ENCODE measurements at places on chromosomes 11 and 22.

GRCh38 chr11:33443684-33444083 is 186.5 kb downstream of the HIPK3 start:
- no peak for DNase-seq

- no peak for DNase-seq
These were observed 116.3 kb downstream of the APIP start for GRCh38 chr11:34799848-34800247.

DNA sequence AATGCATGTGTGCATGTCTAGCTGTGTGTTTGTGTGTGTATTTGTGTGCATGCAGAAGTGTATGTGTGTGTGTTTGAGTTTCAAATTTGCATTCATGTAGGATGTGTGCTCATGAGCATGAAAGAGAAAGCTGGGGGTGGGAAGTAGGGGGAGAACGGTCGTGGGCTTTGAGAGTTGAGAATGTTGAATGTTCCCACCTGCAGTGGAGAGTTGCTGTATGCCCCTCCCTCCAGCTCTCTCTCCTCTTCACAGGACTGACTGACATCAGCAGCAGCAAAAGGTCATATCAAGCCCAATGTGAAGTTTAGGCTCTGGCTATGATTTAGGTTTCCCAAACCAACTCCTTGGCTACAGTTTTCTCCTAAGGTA is 63.8 kb upstream of the RRAS2 start:
- DNase-seq: peak; percentile 42

DNA sequence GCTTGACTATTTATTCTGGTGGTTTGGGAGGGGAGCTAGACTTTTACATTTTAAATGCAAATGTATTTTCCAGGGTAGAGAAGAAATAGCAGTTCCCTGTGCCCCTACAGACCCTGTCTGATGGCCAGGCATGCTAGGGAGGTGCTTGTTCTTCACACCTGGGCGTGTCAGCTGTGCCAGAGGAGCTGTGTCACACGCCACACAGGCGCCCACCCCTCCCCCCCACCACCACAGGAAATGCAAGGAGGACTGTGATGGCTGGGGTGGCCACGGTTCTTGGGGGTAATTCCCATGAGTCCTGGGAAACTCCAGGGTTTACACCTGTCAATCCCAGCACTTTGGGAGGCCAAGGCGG is 82.2 kb downstream of the FLI1 start:
- no peak for DNase-seq

- DNase-seq: peak; percentile 69
These were observed 702 bp downstream of the BIRC2 start for GRCh38 chr11:102347462-102348370.

- DNase-seq: no peak
These were observed 100.2 kb downstream of the SYN3 start for GRCh38 chr22:32958001-32958400.

DNA sequence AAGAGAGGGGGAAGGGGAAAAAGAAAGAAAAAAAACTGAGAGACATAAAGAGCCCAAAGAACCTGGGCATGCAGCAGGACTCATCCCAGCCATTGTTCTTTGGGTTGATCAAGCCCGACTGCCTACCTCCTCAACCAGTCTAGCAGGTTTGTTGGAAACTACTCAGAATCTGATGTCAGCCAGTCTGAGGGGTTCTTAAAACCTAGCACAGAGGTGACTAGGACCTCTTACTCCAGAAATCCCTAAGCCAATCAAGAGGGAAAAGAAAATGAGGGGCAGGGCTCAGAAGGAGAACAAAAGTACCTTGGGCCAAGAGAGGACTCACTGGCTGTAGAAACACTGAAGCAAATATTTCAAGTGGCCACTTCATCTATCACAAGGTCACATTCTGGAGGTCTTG is 228.0 kb downstream of the AASDHPPT start:
- DNase-seq: no peak

GRCh38 chr11:45384711-45385241 is 98.6 kb upstream of the SYT13 start:
- DNase-seq: no peak

- no peak for DNase-seq
These were observed 152.9 kb upstream of the GRIA4 start for GRCh38 chr11:105456950-105457349.

DNA sequence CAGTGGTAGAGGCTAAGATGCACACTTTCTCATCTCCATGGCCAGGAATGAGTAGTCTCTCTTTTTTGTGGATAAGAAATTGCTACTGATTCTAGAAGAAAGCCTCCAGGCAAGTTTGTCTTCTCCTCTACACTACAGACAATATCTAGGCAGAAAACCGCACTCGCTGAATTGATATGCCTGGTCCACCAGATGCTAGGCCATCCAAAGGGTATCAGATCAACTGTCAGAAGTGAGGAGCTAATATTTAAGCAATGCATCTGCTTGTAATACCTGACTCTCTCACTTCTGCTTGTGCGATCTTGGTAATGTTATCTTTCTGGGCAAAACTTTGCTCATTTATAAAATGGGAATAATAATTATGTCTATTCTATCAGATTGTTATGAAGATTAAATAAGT is 45.0 kb downstream of the CASP12 start:
- DNase-seq: no peak

DNA sequence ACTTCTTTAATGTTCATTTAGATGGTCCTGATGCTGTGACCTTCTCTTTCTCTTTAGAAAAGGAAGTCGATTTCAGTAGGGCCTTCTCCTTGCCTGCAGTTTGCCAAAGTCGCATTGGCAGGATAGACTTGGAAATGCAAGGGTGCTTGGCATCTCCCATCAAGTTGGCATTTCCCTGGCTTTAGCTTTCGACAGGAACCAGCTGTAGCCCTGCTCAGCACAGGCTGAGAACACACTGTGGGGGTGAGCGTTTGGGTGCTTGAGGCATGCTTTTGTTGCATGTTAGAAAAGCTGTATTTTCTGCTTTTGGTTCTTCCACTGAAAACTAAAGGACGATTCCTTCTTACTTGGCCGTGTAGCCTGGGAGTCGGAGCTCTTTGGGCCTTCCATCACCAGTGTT is 37.7 kb downstream of the LDLRAD3 start:
- DNase-seq: no peak

- no peak for DNase-seq
These were observed 788.0 kb downstream of the BRD1 start for GRCh38 chr22:49039625-49040024.

DNA sequence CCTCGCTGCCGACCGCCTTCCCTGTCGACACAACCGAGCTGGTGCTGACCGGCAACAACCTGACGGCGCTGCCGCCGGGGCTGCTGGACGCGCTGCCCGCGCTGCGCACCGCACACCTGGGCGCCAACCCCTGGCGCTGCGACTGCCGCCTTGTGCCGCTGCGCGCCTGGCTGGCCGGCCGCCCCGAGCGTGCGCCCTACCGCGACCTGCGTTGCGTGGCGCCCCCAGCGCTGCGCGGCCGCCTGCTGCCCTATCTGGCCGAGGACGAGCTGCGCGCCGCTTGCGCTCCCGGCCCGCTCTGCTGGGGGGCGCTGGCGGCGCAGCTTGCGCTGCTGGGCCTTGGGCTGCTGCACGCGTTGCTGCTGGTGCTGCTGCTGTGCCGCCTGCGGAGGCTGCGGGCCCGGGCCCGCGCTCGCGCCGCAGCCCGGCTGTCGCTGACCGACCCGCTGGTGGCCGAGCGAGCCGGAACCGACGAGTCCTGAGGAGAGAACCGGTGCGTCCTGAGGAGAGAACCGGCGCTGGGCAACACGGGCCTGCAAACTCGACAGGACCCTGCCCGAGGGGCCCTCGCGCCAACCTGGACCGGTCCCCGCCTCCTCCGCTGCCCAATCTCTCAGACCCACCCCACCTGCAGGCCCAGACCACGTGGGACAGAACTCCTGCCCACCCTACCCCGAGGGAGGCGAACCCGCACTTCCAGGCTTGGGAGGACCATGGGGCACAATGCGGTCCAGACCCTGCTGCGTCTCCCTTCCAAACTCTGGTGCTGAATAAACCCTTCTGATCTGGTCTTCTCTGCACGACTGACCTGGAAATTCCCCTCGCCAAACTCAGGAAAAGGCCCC is 866 bp downstream of the GP1BB start:
- no peak for DNase-seq

DNA sequence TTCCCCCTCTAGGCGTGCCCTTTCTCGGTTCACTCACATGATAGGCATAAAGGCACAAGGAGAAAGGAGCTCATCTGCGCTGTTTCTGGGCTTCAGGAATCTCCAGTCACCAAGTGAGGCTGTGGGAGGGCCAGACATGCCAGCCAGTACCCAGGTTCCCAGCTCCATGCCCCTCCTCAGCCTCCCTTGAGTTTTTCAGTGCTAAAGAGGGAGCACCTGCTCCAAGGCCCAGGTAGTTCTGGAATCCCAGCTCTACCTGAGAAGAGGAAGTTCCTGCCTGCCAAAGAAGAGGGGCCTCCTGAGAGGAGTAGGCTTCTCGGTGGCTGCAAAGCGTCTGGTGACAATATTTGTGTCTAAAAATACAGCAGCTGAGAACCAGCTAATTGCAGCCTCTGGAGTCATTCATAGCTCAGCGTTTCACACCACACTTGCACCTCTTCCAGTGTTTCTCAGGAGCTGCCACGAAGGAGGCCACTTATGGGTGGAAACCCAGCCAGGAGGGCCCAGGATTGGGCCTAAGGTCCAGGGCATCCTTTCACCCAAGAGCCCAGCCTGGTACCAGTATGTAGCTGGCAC is 197.4 kb downstream of the TRIM29 start:
- no peak for DNase-seq

GRCh38 chr11:116505298-116506262 is 267.2 kb downstream of the BUD13 start:
- DNase-seq: no peak

DNA sequence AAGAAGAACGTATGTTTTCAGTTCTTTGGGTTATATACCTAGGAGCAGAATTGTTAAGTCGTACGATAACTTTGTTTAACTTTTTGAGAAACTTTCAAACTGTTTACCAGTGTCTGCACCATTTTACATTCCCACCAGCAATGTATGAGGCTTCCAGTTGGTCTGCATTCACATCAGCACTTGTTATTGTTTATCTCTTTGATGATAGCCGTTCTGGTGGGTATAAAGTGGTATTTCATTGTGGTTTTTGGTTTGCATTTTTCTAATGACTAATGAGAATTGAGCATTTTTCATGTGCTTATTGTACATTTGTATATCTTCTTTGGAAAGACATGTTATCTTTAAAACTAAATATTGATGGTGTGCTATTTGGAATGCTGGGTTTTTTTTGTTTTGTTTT is 59.8 kb downstream of the KDM2A start:
- DNase-seq: peak; percentile 83

DNA sequence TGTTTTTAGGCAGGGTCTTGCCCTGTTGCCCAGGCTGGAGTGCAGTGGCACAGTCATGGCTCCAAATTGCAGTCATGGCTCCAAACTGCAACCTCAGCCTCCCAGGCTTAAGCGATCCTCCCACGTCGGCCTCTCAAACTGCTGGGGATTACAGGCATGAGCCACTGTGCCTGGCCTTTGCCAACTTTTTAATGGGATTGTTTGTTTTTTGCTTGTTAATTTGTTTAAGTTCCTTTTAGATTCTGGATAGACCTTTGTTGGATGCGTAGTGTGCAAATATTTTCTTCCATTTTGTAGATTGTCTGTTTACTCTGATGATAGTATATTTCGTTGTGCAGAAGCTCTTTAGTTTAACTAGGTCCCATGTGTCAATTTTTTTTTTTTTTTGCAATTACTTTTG is 10.0 kb upstream of the SCGB1D1 start:
- no peak for DNase-seq

GRCh38 chr11:84218318-84218717 is 932.2 kb upstream of the CCDC90B start:
- no peak for DNase-seq

DNA sequence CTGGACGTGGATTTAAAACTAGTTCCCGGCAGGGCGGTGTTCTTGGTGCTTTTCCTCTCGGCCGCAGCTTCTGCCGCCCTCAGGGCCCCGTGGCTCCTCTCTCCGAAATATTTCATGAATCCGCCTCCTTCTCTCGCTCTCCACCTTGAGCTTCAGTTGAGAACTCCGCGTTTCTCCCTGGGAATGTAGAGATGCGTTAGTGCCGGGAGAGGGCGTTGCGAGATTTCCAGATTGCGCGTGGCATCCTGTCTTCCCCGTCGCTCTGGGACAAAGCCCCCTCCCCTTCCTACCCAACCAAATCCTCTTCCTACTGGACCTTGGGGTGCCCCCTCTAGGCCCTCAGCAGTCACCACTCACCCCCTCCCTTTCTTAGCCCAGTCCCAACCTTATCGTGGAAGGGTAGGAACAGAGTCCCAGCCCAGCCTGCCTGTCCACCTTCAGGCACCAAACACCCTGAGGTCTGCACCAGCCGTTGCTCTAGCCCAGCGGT is 15.5 kb upstream of the RAC2 start:
- no peak for DNase-seq

- no peak for DNase-seq
These were observed 2.7 kb downstream of the MUC5B start for GRCh38 chr11:1225386-1226225.

- no peak for DNase-seq
These were observed 1519.7 kb downstream of the BRD1 start for GRCh38 chr22:48307931-48308330.

DNA sequence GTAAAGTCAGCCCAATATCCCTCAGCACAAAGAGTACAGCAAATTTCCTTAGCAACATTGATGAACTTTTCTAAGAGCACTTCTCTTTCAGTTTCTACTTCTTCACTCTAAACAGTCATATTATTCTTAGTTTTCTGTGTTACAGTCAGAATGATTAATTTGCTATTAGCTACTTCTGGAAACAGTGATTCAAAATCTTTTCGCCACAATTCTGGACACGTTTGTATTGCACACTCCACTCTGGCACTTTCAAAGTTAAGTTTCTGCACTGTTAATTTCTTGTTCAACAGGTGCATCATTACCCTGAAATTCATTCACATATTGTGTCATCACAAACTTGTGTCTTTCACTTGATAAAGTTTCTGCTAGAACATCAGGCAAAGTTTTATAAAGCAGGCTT is 22.5 kb downstream of the ABTB2 start:
- no peak for DNase-seq

DNA sequence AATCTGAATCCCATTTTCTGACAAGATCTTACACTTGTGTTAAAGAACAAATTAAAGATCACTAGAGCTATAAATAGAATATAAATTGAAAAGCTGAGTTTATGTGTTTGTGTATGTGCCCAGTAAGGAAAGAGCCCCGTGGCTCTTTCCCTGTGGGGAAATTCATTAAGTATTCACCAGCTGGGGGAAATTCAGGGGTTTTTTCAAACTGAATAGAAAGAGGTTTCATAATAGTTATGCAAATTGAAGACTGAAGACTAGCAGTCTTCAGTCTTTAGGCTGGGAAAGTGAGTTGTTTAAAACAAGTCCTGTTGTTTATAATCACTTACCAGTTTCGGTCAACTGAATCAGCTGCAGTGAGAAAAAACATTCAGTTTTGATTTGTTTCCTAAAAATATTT is 11.3 kb upstream of the MS4A7 start:
- DNase-seq: no peak

DNA sequence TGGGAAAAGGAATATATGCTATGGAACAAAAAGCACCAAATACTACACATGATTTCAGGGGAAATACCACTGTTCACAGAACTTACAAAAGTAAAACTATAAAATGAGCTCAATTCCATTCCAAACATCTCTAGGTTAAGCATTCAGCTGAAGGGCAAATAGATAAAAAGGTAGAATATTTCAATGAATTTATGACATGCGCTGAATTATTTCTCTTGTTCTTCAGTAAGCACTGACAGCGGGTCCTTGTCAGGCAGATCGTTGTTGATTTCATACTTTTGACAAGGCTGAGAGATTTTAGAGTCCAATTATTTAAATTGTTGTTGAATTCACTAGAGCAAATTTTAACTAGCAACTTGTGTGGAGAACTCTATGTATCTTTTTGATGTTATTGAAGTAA is 449.6 kb downstream of the GUCY1A2 start:
- no peak for DNase-seq

Data from M059J (cell line).